CD4-positive, alpha-beta T cell treated with Interleukin-17A for 4 hours (primary cell): ENCODE measurements at places on chromosomes 11 and 22.

- peak; percentile 50 for DNase-seq
Measured at GRCh38 chr11:120801801-120802689, 221.9 kb upstream of the TBCEL start.

- peak; percentile 63 for DNase-seq
Measured at GRCh38 chr22:24247564-24248344, 2.9 kb upstream of the GGT5 start.

DNA sequence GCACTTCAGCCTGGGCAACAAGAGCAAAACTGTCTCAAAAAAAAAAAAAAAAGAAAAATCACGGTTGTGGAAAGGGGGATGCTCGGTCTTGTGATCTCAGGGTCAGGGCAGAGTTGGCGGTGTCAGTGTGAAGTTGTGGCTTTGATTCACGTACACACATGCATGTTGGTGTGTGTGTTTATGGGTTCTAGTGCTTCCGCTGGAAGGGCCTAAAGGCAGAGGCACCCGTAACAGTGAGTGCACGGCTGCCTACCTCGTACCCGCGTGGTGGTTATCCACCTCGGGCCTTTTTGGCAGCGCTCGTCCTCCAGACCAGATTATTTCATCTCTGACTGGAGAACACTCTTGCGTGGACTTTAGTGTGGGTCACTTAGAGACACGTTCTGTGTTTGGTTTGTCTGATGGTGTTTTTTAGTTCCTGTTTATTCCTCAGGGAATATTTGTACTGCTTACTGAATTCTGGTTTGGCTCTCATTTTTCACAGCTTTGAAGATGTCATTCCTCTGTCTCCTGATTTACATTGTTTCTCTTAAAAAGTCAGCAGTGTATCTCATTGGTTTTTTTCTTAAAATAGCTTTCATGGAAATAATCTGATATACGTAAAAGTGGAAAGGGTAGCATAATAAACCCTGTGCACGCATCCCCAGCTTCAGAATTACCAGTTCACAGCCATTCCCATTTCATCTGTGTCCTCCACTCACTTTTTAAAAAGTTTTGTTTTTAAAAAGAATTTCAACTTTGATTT, 15.6 kb downstream of the ZBED4 start:
- DNase-seq = no peak

DNA sequence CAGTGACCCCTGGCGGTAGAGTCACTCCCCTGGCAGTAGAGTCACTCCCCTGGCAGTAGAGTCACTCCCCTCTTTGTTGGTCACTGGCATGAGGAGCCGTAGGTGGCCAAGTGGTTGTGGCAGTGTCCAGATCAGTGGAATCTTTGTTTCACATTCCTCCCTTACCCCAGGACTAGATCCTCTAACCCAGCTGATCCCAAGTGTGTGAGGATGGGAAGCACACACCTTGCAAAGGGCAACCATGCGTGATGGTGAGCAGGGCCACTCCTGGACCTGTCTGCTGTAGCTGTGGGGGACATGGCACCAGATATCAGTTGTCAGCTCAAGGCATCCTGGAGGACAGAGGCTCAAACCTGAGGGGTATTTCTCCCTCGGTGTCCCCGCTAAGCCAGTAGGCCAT, 37.8 kb downstream of the OSBP2 start:
- DNase-seq = no peak

DNA sequence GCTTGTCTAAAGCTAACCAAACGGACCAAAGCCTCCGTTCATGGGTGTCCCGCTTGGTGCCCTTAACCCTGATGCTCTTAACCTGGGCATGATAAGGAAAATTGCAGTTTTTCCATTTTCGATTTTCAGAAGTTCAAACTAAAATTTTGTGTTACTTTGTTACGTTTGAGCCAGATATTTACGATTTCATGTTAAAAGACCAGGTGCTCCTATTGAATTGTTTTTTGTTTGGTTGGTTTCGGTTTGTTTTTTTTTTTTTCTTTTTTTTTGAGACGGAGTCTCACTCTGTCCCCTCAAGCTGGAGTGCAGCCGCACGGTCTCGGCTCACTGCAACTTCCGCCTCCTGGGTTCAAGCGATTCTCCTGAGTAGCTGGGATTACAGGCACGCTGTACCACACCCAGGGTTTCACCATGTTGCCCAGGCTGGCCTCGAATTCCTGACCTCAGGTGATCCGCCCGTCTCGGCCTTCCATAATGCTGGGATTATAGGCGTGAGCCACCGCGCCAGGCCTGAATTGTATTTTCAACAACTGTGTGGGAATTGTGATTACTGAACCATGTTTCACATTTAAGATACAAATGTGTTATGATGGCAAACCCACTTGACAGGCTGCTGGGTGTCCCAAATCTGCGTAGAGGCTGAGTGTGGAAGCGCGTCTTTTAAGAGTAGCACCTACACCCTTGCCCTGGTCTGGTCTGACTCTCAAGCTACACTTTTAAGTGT, 864 bp upstream of the USP28 start:
- peak; percentile 4 for DNase-seq

GRCh38 chr11:96228473-96228891, 114.5 kb downstream of the MAML2 start:
- DNase-seq = no peak
